ENCODE measurements at places on chromosomes 4 and X.
A peak's percentile ranks its signal among the peaks of the same experiment; 100 is the strongest.

GRCh38 chr4:175927121-175927520 lies 115.1 kb upstream of the GPM6A start:
- DNase-seq = no peak

DNA sequence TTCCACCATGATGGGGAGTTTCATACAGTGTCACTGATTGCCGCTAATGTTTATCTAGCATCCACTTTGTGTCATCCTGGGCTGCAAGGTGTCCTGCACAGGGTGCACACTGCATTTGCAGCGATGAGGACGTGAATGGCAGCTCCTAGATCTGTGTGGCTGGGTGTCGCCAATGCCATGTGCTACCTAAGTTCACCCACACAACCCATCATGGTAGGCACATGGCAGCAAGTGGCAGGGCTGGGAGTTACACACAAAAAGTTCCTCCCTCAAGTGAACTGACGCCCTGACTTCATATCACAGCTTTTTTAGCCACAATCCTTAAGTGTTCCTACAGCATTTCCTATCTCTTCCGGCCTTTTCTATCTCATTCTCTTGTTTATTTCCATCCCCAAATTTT lies 45.9 kb upstream of the SPRY1 start:
- DNase-seq = no peak

DNA sequence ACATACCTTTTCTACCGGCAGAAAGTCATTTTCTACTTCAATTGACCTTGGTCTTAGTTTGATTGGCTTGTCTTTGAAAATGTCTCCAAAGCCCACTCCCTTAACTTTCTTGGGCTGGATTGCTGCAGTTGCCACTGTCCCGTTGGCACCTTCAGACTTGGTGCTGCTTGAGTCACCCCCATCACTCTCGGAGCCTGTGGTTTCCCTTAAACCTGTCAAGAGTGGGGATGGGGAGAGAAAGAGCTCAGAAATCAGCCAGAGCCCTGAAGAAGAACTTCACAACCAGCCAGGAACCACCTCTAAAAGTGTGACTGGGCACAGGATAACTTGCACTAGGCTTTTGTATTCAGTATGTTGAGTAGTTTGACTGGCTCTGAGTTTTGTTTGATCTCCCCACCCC lies 168.5 kb upstream of the MAP3K15 start:
- DNase-seq = no peak

GRCh38 chrX:13376857-13377549 lies 57.1 kb upstream of the ATXN3L start:
- no peak for DNase-seq

GRCh38 chr4:28973587-28974350 lies 1746.4 kb upstream of the PCDH7 start:
- no peak for DNase-seq

GRCh38 chr4:98630737-98631454 lies 27.5 kb downstream of the TSPAN5 start:
- no peak for DNase-seq

DNA sequence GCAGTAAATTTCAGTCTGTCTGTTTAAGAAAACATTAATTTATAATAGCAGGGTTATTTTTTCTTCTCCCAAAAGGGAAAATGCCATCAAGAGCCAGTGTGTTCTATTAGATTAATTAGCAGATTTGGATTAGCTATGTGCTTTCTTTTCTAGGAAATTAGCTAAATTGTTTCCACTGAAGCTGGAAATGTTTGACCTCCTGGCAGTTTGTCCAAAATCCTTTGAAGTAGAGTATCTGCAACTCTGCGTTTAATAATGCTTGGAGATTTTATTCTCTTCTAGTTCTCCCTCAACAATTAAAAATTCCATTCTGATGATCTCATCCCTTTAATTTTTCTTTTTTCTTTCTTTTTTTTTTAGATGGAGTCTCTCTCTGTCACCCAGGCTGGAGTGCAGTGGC lies 27.1 kb upstream of the HOPX start:
- DNase-seq = no peak

GRCh38 chrX:136303041-136303440 lies 2.3 kb downstream of the ADGRG4 start:
- no peak for DNase-seq

GRCh38 chr4:150332086-150332485 lies 249.9 kb upstream of the MAB21L2 start:
- no peak for DNase-seq

- DNase-seq = no peak
Observed at GRCh38 chr4:17807446-17807845, 3.1 kb downstream of the DCAF16 start.

DNA sequence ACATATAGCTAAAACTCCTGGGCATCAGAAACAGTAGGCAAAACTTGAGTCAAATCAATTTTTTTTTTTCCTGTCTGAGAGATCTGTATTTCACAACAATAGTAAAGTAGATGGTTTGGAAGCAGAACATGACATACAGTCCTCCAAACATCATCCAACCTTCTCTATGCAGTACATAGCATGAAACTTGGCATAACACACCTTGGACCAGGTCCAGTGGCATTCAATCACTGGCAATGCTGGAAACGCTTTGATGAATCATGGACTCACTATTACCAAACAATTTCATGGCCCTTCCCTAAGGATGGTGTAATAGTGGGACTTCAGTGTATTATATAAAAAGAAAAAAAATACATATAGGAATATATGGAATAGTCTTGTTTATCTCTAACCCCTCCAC lies 154.6 kb downstream of the FMR1NB start:
- DNase-seq = no peak

DNA sequence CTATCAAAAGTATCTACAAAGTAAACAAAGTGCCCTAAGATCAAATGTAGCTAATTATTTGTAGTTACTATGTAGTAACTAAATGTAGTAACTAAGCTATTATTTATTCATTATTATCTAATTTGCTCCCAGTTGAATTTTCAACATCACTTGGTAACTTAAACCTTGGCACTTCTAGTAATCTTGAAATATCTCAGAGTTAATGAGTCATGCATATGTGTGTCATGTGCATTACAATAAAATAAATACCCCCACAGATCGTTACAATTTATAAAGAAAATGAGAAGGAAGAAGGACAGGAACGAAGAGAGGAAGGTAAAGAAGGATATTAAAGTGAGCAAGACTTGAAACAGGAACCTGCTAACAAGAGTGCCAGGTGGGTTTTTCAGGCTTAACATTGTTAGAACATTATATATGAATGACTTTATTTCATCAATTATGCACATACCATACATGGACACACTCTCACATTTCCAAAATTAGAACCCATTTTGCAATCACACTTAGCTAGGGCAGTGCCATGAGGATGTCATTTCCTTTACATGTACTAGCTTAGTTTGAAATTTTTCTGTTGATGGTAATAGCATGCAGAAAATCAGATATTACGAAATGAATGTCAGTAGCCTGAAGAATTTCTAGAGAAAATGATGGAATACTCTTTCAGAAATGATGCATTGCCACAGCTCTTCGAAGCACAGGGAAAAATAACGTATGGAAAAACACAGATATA lies 1670.4 kb upstream of the AGA start:
- no peak for DNase-seq

GRCh38 chr4:41217374-41217773 lies 3.0 kb upstream of the APBB2 start:
- DNase-seq = no peak

DNA sequence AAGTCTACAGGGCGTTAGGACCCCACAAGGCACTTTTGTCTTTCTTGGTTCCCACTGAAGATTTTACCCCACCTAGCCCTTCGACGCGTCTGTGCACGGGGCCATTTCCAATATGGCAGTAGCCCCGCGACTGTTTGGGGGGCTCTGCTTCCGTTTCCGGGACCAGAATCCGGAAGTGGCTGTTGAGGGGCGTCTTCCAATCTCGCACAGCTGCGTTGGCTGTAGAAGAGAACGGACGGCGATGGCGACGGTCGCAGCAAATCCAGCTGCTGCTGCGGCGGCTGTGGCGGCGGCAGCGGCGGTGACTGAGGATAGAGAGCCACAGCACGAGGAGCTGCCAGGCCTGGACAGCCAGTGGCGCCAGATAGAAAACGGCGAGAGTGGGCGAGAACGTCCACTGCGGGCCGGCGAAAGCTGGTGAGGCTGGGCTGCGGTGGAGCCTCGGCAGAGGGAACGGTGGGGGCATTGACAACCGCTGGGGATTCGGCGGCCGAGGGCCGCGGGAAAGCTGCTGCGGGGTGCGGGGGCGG lies at the start of gene USP11:
USP11 (plus strand) TSS at position 207 of the 530 bp plus-strand sequence; CDS start at position 242, 35 bp downstream.
- DNase-seq = peak; percentile 38

DNA sequence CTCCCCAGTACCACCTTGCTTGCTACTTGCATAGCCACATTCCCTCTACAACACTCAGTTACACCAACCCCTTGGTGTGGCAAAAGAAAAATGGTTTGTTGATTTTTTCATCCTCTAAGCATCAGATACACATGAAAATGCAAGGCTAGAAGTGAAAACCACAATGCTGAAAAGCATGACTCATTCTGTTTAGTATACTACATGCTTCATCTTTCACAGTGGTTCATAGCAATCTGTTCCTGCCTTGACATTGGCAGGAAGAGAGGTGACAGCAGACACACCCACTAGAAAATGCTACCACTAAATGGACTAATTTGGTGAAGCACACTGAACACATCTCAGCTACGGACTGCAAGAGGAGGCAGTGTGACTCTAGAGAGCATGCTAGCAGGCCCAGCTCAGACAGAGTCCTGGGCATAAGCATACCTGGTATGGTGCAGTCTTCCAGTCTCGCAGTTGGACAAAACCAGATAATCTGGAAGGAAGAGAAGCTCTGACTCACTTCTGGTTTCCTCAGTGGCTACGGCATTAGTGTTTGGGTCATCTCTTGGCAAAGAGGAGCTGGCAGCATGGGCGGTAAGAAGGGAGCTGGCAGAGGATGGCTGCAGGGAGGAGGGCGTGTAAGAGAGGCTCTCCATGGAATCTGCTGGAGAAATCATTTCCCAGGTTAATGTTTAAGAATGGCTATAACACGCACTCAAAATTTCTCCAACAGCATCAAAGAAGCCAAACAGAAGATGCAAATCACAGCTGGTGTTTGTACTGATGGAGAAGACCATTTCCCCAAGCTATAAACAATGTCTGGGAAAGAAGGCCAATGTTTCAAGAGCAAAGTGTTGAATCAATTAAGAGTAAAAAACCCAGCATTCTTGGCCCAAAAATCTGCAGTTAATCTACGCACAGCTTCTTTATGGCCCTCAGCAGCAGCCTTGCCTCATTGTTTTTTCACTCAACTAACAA lies 37.8 kb downstream of the GAB3 start:
- DNase-seq = no peak

GRCh38 chr4:10534820-10535219 lies 77.6 kb upstream of the ZNF518B start:
- DNase-seq = no peak

- no peak for DNase-seq
Observed at GRCh38 chrX:13373027-13373426, 53.2 kb upstream of the ATXN3L start.

GRCh38 chr4:161279095-161279494 lies 884.7 kb downstream of the FSTL5 start:
- DNase-seq = no peak

GRCh38 chr4:102334624-102335023 lies 10.7 kb downstream of the SLC39A8 start:
- DNase-seq = no peak

GRCh38 chrX:40503094-40503493 lies 77.7 kb upstream of the ATP6AP2 start:
- DNase-seq = no peak

DNA sequence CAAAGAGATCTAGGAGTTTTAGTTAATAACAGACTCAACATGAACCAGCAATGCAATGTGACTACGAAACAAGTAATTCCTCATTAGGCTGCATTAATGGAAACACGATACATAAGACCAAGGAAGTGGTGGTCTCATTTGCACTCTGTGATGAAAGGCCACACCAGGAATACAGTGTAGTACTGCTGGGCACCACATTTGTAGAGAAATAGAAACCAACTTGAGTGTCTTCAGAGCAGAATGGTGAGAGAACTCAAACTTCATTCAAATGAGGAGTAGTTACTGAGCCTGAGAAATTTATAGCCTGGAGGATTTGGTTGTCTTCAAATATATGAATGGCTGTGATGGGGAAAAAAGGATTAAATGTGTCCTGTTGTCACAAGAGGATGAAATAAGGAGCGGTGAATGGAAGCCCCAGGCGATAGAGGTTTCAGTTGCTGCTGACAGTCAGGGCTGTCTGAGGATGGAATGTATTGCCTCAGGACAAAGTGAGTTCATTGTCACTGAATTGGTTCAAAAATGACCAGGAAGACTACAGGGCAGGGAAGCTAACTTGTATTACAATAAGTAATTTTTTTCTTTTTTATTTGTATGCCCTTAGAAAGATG lies 50.9 kb downstream of the NFKB1 start:
- DNase-seq = no peak

GRCh38 chr4:48472794-48473193 lies 10.3 kb upstream of the SLC10A4 start:
- no peak for DNase-seq

- DNase-seq = no peak
Observed at GRCh38 chrX:40106676-40107290, 9.0 kb upstream of the BCOR start.

GRCh38 chrX:133391111-133391510 lies 24.2 kb downstream of the GPC4 start:
- DNase-seq = no peak

DNA sequence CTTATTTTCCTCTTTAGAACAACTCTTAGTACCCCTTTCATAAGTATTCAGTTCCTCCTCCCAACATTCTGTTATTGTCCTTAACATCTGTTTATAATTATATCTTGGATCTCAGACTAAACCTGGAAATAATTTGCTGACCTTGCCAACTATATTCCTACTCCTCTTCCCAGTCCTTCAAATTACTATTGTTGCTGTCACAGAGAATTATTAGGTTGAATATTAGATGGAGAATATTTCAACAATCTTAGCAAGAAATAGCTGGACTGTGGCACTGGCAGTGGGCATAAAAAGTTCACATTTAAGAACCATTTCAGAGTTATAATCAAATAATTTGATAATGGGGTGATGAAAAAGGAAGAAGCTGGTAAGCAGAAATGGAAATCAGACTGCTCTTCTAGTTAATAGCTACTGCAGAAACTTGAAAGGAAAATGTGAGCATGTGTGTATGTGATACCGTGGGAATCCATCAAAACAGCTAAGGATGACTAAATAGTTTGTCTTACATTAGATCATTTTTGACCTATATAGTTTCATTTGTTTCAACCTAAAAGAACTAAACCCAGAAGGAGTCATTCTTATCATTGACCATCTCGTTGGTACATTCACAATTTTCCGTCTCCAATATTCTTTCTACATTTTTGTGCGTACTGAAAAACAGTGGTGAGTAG lies 43.3 kb upstream of the PRDM8 start:
- DNase-seq = no peak

DNA sequence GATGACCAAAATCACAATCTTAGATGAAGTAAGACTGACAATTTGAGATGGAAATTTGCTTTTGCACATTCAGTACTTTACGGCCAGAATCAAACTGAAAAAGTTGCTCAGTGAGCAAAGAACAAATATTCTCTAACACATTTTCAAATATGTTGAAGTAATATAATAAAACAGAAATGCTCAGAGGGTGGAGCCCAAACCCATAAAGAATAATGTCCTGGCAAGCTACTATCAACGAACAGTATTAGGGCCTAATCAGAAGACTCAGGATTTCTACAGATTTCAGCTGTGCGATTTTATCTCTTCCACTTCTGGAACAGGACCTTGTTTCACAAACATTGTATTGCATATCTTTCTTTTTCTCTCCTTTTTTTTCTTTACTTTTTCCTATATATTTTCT lies 505.0 kb downstream of the TECRL start:
- DNase-seq = no peak

GRCh38 chr4:30716158-30716557 lies 4.0 kb upstream of the PCDH7 start:
- no peak for DNase-seq
